ENCODE measurements at places on chromosomes 5 and 9.

DNA sequence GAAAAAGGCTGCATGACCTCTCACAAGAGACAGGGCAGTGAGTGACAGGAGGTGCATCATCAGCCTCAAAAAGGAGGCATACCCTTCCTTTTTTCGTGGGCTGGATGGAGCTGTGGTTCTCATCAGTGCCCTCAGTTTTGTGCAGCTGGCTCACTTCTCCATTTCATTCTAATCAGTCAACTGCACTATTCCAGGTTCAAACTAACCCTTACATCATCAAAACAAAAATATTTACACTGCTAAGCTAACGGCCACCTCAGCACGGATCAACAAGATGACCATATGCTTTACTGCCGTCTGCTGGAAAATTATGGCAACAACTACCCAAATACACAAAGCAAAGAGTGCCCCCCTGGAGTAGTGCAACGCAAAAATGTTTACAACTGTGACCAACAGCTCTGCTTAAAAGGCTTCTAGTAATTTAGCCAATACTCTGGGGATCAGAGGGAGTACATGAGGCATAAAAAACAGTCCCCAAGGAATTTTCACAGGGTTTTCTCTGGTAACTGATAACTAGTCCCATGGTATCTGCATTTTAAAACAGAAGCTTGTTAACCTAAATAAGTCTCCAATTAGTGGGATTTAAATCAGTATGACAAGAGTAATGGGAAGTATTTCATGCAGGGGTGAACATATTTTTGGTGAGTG lies 10.8 kb downstream of the KCNV2 start:
- DNase-seq = no peak

DNA sequence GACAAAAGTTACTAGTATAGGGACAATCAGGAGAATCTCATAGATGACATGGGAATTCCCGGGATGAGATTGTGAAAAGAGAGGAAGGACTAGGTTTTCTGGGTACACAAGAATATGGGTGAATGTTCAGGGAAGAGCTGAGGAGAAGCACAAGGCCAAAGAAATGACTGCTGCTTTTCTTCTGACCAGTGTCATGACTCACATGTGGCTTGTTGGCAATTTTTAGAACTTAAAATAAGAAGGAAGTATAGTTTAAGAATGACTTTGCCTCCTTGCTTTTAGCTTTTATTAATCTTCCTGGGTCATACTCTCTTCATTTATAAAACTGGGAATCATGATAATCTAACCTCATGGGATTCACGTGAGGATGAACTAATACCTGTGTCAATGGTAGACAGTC lies 652.4 kb upstream of the MEF2C start:
- no peak for DNase-seq

- no peak for DNase-seq
Measured at GRCh38 chr5:129496421-129496820, 36.3 kb downstream of the ADAMTS19 start.

- no peak for DNase-seq
Measured at GRCh38 chr5:157233515-157233914, 32.4 kb upstream of the CYFIP2 start.

GRCh38 chr5:81881595-81881994 lies 90.2 kb upstream of the ATG10 start:
- no peak for DNase-seq
